RKO (cell line): ENCODE measurements at places on chromosomes 13 and 19.

- DNase-seq: no peak
Observed at GRCh38 chr13:52931539-52932431, 83.3 kb upstream of the PCDH8 start.

DNA sequence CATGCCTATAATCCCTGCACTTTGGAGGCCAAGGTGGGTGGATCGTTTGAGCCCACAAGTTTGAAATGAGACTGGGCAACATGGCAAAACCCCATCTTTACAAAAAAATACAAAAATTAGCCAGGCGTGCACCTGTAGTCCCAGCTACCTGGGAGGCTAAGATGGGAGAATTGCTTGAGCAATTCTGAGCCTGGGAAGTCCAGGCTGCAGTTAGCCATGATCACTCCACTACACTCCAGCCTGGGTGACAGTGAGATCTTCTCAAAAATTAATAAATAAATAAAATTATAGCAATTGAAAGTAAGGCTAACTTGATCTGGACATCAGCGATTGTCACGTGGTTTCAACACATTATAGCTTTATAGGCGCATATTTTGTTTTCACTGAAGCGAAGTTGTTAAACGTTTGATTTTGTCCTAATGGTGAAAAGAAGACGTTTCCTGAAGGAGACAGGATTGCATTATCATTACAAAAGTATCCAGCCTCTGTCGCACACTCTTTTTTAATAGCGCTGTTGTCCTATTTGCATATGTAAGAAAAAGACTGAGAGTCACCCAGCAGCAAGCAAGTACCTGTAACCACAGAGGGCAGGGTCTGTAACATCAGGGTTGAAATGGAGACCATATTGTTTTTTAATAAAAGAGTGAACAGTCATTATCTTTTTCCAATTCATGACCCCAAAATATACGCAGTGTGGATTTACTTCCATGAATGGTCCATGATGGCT is 335.7 kb downstream of the DCT start:
- no peak for DNase-seq

GRCh38 chr13:113862931-113863523 is 849 bp downstream of the GAS6 start:
- DNase-seq: peak; percentile 25

DNA sequence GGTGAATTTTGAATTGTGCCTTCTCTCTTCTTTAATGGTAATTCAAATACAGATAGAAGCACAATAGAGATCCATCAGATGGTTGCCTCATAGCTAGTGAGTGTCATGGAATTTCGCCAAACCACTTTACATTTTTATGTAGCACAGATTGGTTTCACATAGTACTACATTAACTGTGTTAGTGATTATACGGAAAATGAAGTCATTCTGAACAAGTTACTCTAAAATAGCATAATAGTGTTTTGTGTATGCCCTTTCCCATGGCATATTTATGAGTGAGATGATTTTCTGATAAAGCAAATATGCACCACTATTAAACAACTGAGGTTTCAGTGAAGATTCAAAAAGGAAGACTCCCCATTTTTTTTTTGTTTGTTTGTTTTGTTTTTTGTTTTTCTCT is 1623.5 kb downstream of the PCDH9 start:
- no peak for DNase-seq

GRCh38 chr19:291561-292280 is 518 bp upstream of the PLPP2 start:
- no peak for DNase-seq

GRCh38 chr19:49107625-49108459 is 6.3 kb upstream of the LIN7B start:
- no peak for DNase-seq

GRCh38 chr19:20969498-20969897 is 46.4 kb downstream of the ZNF85 start:
- DNase-seq: no peak

GRCh38 chr13:90898811-90899210 is 448.7 kb upstream of the MIR17HG start:
- DNase-seq: no peak

DNA sequence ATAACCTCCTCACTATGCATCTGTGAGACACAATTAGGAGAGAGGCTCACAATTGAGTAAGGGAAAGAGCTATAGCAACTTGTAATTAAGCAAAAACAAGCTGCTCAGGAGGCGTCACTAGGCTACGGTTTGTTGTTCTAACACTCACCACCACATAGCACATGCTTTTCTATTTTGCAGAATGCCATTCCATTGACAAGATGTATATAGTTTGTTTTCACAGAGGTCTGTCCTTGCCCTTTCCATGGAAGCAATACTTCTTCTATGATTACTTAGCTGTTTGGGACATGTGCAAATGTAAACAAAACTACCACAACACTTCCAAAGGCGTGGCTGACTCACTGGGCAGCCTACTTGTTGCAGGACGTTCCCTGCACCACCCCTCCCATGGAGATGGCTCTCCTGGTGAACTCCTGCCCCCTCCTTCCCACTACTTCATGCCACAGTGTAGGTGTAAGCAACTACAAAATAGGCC is 33.9 kb upstream of the FAM216B start:
- peak; percentile 11 for DNase-seq

- no peak for DNase-seq
Observed at GRCh38 chr19:15290166-15290565, 42.2 kb downstream of the BRD4 start.

- DNase-seq: no peak
Observed at GRCh38 chr13:108495646-108496361, 133.6 kb upstream of the MYO16 start.

DNA sequence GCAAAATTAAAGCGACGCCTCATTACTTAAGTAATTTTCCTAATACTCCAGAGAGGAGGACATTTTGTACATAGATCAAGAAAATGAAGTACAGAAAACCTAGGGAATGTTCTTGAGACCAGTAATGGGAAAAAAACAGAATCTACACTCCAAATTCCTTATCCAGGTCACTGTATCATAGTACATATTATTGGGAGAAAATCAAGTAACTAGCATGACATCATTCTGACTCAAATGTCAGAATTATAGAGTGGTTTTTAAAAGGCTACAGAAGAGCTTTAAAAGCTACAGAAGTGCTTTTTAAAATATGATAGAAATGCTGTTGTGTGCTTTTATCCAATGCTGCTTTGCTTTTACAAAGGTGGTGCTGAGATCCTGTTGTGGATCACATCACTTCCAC is 86.3 kb upstream of the SLC15A1 start:
- DNase-seq: no peak

DNA sequence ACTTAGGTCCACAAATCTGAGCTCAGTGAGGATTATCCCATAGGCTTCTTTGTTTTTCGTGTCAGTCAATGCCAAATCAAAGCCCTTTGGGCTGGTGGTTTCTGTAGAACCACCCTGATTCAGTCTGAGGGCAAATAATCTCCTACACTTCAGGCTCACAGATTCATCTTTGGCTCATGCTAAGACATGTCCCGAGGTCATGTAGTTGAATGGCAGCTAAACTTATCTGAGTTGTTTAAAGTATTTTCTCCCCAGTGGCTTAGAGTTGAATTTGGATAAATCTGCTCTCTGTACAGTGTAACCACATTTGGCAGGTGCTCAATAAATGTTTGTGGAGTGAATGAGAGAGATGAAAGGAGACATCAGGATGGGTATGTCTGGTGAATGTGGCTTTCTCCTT is 13.1 kb upstream of the SLC25A42 start:
- DNase-seq: no peak

- DNase-seq: no peak
Observed at GRCh38 chr13:74485757-74486156, 351.6 kb upstream of the KLF12 start.

GRCh38 chr19:35896643-35897040 is 3.7 kb downstream of the NFKBID start:
- DNase-seq: no peak

DNA sequence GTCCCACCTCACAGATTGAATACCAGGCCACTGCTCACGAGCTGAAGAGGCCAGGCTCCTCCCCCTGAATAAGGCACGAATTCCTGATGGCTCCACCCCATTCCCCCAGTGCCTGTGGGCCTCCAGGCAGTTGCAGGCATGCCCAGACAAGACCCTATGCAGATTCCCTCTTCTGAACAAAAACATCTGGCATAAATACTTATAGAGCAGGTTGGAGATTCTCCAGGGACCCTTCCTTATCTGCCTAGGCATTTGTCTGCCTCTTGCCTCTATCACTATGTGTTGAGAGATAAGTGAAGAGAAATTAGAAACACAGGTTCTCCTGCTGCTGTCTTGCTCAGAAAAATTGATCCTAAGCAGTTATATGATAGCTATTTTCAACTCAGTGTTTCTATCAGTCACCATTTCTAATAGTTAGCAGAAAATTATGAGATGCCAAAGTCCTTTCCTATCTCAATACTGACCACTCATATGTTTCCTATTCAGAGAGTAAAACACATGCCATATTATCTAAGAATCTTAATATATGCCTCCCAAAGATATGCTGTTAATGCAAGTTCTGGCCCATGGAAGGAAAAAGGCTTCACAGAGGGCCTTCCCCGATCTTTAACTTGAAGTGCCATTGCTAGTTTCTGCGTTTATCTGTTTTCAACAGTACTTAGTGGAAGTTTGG is 364.0 kb downstream of the KCTD12 start:
- no peak for DNase-seq

DNA sequence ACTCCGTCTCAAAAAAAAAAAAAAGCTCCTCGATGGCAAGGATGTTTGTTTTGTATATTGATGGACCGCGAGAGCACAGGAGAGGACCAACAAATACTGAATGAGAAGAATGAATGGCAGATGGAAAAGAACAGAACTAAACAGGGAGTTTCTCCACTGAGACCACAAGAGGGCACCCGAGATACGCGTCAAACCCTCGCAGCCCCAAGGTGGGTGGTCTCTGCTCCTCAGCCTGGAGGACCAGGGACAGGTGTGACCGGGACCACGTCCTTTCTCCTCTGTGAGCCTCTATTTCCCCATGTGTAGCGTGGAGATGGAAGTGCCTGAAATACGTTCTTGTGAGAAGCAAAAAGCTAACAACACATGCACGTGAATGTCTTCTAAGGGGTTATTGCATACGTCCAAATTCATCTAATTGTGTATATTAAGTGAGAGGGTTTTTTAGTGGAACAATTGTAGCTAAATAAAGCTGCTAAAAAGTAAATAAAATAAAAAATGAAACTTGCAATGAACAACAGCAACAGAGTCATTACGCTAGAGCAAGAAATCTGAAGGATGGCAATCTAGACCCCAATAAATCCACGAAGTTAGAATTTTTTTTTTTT is 8.3 kb upstream of the CDC42EP5 start:
- DNase-seq: no peak

DNA sequence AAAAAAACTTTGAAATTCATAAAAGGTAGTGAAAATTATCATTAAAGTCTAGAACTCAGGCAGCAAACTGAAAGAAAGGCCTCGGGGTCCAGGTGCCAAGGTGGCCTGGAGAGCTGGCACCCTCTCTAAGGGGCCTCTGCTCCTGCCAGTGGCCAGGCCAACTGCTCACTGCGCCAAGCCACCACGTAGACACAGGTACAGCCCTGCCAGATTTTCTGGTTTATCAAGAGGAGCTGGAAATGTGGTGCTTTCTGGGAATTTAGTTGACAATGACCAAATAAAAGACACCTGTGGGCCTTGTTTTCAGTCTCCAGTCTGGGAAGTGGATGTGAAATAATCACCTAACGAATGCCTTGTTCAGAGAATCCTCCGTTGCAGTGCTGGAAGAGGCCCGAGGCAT is 22.8 kb downstream of the ZNF574 start:
- DNase-seq: no peak

GRCh38 chr19:5086230-5086629 is 117.3 kb downstream of the KDM4B start:
- DNase-seq: no peak

DNA sequence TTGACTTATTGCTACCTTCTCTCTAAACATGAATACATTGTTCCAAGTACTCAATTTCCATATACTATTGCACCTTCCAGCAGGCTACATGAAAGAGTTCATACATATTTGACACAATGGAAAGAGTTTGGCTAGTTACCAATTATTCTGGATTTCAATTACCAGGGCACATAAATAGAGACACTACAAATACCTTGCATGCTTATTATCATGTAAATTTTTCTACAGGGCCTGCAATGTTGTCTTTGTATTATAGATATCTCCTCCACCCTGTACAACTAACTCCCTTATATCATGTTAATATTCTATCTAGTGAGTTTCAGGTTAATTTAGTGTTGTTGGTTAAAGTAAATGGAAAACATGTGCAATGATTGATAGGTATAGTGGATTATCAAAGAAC is 540.7 kb upstream of the SLITRK5 start:
- no peak for DNase-seq

DNA sequence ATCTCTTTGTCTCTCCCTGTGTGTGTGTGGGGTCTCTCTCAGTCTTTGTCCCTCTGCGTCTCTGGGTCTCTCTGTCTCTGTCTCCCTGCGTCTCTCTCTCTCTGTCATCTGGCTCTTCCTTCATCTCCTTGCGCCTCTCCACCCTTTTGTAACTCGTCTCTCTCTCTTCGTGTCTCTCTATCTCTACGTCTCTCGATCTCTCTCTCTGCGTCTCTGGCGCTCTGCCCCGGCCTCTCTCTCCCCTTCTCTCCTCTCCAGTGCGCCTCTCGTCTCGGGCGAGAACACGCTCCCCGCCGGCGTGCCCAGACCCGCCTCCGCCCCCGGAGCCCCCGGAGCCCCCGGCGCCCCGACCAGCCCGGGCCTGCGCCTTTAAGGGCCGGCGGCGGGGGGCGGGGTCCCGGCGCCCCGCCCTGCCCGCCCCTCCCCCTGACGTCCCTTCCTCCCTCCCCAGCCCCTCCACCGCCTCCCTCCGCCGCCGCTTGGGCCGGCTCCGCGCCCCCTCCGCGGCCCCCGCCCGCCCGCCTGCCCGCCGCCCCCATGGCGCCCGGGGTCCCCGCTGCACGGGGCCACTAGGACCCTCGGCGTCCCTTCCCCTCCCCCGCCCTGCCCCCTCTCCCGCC is at the start of gene MARK4:
MARK4 (plus strand) TSS at position 440 of the 620 bp plus-strand sequence. CDS start 318 bp downstream, outside the sequence.
- peak; percentile 52 for DNase-seq

GRCh38 chr13:99014522-99014921 is 36.7 kb upstream of the DOCK9 start:
- no peak for DNase-seq

DNA sequence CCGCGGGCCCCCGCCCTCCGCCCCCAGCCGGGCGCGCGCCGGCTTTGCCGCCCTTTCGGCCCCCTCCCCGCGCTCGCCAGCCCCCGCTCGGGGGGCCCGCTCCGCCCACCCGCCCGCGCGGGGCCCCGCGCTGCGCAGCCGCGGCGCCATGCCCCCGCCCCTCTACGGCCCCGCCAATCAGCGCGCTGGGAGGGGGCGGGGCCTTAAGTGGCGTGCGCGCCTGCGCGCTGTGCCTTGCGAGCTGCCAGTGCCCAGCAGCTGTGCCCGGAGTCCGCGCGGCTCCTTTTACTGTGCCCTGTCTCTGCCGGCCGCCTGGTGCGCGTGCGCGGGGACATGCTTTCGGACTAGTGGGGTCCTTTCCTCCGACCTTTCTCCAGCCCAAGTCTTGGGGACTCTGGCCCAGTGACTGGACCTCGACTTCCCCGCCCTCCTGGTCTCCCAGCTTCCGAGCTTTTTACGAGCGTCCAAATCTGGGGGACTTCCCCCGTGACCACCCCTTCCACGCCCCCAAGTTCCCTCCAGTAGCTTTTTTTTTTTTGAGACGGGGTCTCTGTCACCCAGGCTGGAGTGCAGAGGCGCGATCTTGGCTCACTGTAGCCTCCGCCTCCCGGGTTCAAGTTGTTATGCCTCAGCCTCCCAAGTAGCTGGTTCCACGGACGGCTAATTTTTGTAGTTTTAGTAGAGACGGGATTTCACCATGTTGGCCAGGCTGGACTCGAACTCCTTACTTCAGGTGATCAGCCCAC is at the start of gene MBD3:
MBD3 (minus strand) TSS at position 111 of the 746 bp plus-strand sequence. CDS start 234 bp downstream, outside the sequence.
- peak; percentile 96 for DNase-seq
